Myocyte (in vitro differentiated cells): ENCODE measurements at places on chromosomes 12 and 14. TPM values are rescaled to one million over a fixed set of nuclear protein-coding genes. Genes with fewer than 3 reads are reported as not detected.

Gene RGS6
- total RNA-seq: not detected in 2 replicates

Gene ESR2
- 0.16 and 0.43 TPM in 2 replicates for total RNA-seq

Gene OTX2
- total RNA-seq: not detected in 2 replicates

Gene KRT75
- not detected in 2 replicates for total RNA-seq

Gene RHOJ
- total RNA-seq: not detected in 2 replicates

Gene CMTM5
- total RNA-seq: not detected in 2 replicates

Gene LRCOL1
- total RNA-seq: not detected in 2 replicates

Gene NELL2
- total RNA-seq: 0.05 TPM in 1 of 2 replicates, not detected in the other

Gene LRRK2
- total RNA-seq: 3.0 and 3.7 TPM in 2 replicates

Gene EIF2S3B
- 0.62 and 0.83 TPM in 2 replicates for total RNA-seq

Gene POLE2
- total RNA-seq: 1.0 and 1.7 TPM in 2 replicates

Gene TUBA1B
- 1,860 and 2,094 TPM in 2 replicates for total RNA-seq

Gene TTC6
- 0.10 TPM in 1 of 2 replicates, not detected in the other for total RNA-seq

Gene EML5
- 0.10 TPM in 1 of 2 replicates, not detected in the other for total RNA-seq

Gene RNF41
- total RNA-seq: 90.4 and 121 TPM in 2 replicates

Gene CBLN3
- total RNA-seq: 1.0 and 1.2 TPM in 2 replicates

Gene MRPS35
- total RNA-seq: 68.7 and 79.4 TPM in 2 replicates

Gene ENDOU
- total RNA-seq: not detected in 2 replicates

Gene PTGER2
- 13.2 and 18.2 TPM in 2 replicates for total RNA-seq

Gene PLBD1
- 0.19 and 0.21 TPM in 2 replicates for total RNA-seq

Gene ITGA7
- 1,498 and 1,557 TPM in 2 replicates for total RNA-seq

Gene PLXNC1
- total RNA-seq: 0.37 and 1.2 TPM in 2 replicates

Gene ACAD10
- total RNA-seq: 13.5 and 17.3 TPM in 2 replicates

Gene ZCRB1
- total RNA-seq: 36.0 and 40.1 TPM in 2 replicates
